GM04503 (cell line): ENCODE measurements at places on chromosomes 12 and 14.

DNA sequence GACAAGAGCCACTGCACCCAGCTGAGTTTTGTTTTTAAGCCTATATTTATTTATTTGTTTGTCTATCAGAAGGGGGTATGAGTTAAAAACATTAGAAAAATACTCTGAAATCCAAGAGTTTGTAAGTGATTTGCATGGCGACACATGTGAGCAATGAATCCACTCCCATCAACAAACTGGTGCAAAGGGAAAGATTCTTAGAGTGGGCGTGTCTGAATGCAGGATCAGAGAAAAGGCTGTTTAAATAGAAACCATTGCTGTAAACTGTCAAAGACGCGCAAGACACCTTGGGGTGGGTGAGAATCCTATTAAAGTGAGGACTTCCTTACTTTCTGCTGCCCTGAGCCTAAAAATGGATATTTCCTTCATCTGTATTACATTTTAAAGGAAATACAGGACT lies 51.9 kb downstream of the ZFYVE26 start:
- DNase-seq, result no peak

- peak; percentile 28 for DNase-seq
Observed at GRCh38 chr12:64036414-64036813, 185.7 kb downstream of the KICS2 start.

DNA sequence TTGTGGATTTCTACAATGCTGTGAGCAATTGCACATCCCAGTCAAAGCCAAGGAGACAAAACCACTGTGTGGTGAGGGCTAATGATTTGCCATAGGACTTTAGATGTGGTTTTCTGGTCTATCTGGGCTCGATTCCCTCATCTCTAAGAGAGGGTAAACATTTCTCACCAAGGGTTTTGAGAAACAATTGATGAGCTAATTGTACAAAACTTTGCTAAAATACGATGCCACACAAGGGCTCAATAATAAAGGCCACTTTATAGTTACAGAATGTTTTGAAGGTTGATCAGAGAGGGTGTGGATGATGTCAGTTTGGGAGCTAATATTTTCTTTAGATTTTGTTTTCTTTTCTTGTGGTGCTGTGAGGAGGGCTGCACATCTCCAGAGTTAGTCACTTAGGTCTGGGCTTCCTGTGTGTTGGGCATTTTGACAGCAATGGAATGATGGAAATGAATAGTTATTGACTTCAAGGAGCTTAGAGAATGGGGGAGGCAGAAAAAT lies 60.8 kb upstream of the SLC38A4 start:
- DNase-seq, result peak; percentile 96

GRCh38 chr12:108685469-108686260 lies 45.7 kb downstream of the CORO1C start:
- no peak for DNase-seq

GRCh38 chr12:26069796-26070195 lies 55.0 kb downstream of the BHLHE41 start:
- no peak for DNase-seq

DNA sequence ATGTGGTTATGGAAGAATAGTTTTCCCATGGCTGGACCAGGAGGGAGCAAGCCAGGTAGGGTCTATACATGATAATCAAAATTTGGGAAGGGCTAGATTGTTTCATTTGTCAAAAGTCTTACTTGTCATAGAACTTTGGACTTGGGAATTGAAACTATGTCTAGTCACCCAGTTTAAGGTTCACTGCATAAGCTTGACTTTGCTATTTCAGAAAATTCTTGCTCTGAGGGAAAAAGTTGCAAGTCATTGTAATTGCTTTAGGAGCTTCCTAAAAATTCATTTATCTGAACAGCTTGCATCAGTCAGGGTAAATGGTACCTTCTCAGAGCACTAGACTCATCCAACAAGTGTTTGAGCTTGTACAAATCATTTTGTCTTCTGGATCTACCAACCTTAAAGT lies 1194.7 kb downstream of the GALC start:
- no peak for DNase-seq

GRCh38 chr14:60840313-60840712 lies 105.8 kb downstream of the MNAT1 start:
- no peak for DNase-seq

GRCh38 chr14:99717682-99718013 lies 33.5 kb downstream of the CYP46A1 start:
- DNase-seq, result no peak

DNA sequence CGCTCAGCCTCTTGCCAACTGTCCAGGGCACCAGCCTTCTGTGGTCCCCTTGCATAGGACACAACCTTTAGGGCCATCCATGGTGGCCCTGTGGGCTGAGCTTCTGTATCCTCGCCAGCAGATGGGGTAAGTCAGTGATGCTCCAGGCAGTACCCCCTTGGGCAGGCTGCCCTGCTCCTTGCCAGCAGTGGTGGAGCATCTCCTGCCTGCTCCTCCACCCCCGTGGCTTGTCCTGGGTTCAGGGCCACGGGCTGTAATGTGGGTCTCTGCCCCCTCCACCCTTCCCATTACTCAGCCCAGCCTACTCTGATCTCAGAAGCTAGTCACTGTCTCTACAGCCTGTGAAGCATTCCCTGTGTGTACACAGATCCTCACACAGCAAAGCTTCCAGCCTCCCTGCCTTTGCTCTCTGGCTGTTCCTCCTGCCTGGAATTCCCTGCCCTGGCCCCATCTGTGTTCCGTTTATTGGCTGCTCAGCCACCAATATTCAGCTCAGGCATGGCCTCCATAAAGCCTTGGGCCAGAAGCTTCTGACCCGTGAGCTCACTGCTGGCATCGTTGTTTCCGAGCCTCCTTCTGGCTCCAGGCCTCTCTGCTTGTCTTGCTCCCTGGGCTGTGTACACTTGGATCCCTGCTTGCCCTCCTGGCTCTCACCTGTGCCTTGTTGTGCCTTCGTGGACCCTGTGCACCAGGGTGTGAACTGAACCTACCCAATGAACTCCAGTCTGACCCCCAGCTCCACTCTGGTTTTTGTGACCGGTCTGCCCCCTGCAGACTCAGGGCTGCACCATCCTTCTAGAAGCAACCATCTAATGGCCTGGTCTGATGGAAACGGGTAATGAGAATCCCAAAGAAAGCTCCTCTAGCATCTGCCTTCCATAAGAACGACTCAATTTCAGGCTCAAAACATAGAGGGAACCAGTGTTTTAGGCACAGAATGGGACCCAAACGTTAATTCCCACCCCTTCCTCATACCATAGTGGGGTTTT lies 177.0 kb upstream of the PRMT8 start:
- DNase-seq, result no peak

- DNase-seq, result peak; percentile 26
Observed at GRCh38 chr12:127035011-127035879, 1231.7 kb upstream of the TMEM132C start.

DNA sequence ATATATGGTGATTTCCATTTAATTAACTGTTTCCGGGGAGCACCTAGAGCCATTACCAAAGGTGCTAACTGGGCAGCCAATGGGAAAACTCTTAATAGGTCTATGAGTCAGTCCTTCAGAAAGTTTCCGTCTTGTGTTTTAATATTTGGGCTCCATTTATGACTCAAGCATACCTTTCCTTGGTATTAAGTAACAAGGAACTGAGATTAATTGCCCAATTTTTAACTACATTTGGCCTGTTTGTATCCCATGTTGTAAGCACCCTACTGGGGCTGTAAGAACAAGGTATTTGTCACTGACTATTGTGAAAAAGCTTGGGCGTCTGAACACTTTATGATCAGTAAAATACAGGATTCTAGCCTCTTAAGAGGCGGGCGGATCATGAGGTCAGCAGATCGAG lies 62.8 kb upstream of the FOXN3 start:
- peak; percentile 7 for DNase-seq

GRCh38 chr12:25051656-25052195 lies 102.8 kb upstream of the BCAT1 start:
- DNase-seq, result no peak

DNA sequence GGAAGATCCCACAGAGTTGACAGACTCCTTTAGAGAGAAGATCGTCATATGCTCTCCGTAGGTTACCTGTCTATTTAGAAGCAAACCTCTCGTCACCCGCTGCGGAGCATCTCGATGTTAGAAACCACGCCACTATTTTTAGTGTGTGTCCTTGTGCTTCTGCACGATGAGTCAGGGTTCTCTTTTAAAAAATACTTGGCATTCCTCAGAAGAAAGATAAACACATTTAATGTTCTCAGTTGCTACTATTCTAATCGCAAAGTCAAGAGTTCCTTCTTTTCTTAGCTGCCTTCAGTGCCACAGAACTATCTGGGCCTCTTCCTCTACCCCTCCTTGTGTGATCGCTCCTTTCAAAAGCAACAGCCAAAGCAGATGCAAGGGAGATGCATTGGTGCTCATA lies 192.4 kb downstream of the PELI2 start:
- no peak for DNase-seq

GRCh38 chr12:1747609-1748008 lies 56.7 kb downstream of the ADIPOR2 start:
- no peak for DNase-seq

GRCh38 chr12:29737644-29738043 lies 46.1 kb downstream of the TMTC1 start:
- no peak for DNase-seq

- DNase-seq, result no peak
Observed at GRCh38 chr12:112870267-112870980, 36.3 kb upstream of the OAS1 start.

- no peak for DNase-seq
Observed at GRCh38 chr12:38872156-38872555, 33.2 kb downstream of the CPNE8 start.

GRCh38 chr12:62530596-62530995 lies 64.0 kb downstream of the MON2 start:
- DNase-seq, result peak; percentile 14

- DNase-seq, result peak; percentile 11
Observed at GRCh38 chr14:73833530-73834260, 17.9 kb upstream of the PTGR2 start.

GRCh38 chr12:41438854-41439541 lies 250.9 kb downstream of the PDZRN4 start:
- DNase-seq, result no peak

DNA sequence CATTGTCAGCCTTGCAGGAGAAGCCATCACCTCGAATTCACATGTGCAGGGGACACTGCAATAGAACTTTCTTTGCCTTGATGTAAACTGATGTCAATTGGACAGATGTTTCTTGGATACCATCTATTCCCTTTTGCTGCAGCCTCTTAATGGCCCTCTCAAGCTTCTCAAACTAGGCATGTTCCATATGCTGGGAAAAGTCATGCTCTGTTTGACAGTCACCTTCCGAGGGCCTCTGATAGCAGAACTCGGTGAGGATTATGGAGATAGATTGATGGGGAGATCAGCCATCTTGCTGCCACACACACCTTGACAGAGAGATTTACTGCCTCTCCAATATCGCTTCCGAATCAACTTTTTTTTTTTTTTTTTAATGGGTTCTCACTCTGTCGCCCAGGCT lies 145.8 kb upstream of the NUDT4 start:
- no peak for DNase-seq

- no peak for DNase-seq
Observed at GRCh38 chr12:53231921-53232645, at the start of gene RARG. RARG (minus strand) TSS chr12:53232209; CDS start chr12:53227545, 4,664 bp downstream.

- no peak for DNase-seq
Observed at GRCh38 chr14:29475641-29476040, 452.0 kb downstream of the PRKD1 start.

DNA sequence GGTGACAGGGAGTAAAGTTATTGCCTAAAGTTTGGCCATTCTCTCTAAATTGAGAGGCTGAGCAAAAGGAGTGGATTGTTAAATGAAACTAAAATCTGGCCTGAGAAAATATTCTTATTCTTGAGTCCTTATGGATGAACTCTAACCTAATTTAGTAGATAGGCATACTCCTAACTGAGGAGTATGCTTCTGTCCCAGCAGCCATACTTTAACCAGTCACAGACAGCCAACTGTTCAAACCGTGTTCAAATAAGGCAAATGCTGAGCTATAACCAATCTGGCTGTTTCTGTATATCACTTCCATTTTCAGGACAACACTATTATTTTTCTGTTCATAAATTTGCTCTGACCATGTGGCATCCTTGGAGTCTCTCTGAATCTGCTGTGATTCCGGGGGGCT lies 75.9 kb upstream of the RERGL start:
- no peak for DNase-seq

GRCh38 chr12:66803930-66804329 lies 125.1 kb upstream of the GRIP1 start:
- DNase-seq, result no peak

- no peak for DNase-seq
Observed at GRCh38 chr14:28902930-28903329, 136.3 kb downstream of the FOXG1 start.

DNA sequence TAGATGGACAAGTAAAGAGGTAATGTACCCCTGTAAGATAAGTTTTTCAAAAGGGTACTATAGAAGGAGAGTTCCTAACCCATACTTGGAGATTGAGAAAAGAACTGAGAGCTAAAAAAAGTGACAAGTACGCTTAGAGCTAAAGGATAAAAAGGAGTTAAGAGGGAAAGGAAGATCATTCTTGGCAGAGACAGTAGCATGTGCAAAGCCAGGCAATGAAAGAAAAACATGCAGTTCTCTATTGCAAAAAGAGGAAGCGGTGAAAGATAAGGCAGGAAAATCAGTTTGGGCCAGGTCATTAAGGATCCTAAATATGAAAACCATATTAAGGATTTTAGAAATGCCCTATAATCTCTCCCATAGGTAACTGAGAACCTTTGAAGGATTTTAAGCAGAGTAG lies 500.4 kb upstream of the GARIN6 start:
- no peak for DNase-seq

- no peak for DNase-seq
Observed at GRCh38 chr14:101124815-101125214, 221.3 kb upstream of the RTL1 start.

- DNase-seq, result no peak
Observed at GRCh38 chr14:23364164-23365035, 572 bp downstream of the EFS start.

- DNase-seq, result no peak
Observed at GRCh38 chr12:49838973-49839633, 3.8 kb downstream of the BCDIN3D start.

GRCh38 chr12:124827588-124828184 lies 36.0 kb downstream of the SCARB1 start:
- DNase-seq, result no peak

DNA sequence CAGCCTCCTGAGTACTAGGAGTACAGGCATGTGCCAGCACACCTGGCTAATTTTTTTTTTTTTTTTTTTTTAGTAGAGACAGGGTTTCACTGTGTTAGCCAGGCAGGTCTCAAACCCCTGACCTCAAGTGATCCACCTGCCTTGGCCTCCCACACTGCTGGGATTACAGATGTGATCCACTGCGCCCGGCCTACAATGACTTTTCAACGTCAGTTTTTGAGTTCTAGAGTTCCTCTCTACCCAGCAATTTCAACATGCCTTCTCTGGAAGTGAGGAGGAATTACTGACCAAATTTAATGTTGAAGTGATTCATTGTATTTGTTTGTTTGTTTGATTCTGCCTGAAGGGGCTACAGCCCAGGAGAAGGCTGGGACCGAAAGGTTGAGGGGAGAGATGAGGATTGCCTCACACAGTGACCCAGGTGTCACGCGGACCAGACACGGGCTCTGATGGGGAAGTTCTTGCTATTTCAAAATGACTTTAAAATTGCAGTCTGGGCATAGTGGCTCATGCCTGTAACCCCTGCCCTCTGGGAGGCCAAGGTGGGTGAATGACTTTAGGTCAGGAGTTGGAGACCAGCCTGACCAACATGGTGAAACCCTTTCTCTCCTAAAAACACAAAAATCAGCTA lies 8.6 kb upstream of the DENR start:
- no peak for DNase-seq
